ENCODE measurements at places on chromosomes 1 and 21. TPM values are rescaled to one million over a fixed set of nuclear protein-coding genes. Genes with fewer than 3 reads are reported as not detected.

Gene GBP7
- total RNA-seq: not detected

Gene TMEM82
- total RNA-seq: not detected

Gene TEDDM1
- not detected for total RNA-seq

Gene ERMAP
- total RNA-seq: 6.7 TPM

Gene RGS13
- not detected for total RNA-seq

Gene CYP4B1
- not detected for total RNA-seq

Gene BLACAT1
- not detected for total RNA-seq

Gene SPRTN
- 9.8 TPM for total RNA-seq

Gene CRYAA
- total RNA-seq: not detected

Gene DISP3
- total RNA-seq: not detected

Gene SLC44A3
- total RNA-seq: 0.17 TPM

Gene LCE2C
- total RNA-seq: not detected

Gene ZNF670
- 2.0 TPM for total RNA-seq

Gene NDUFV3
- 33.3 TPM for total RNA-seq

Gene IGSF21
- not detected for total RNA-seq

Gene THRAP3
- total RNA-seq: 103 TPM

Gene PRAMEF18
- total RNA-seq: not detected

Gene MNDA
- total RNA-seq: not detected

Gene CTSE
- not detected for total RNA-seq

Gene REN
- 0.67 TPM for total RNA-seq

Gene ANKRD35
- total RNA-seq: 6.8 TPM

Gene SLAMF8
- total RNA-seq: not detected

Gene SLC45A3
- 2.5 TPM for total RNA-seq

Gene ACBD3
- total RNA-seq: 40.7 TPM

Gene MCOLN3
- total RNA-seq: under 0.01 TPM

Gene CNTN2
- total RNA-seq: not detected

Gene IGSF9
- under 0.01 TPM for total RNA-seq
